ENCODE measurements at places on chromosomes 7 and 10.

- no peak for ATAC-seq
These were observed 6.7 kb downstream of the CPEB3 start for GRCh38 chr10:92284112-92284704.

DNA sequence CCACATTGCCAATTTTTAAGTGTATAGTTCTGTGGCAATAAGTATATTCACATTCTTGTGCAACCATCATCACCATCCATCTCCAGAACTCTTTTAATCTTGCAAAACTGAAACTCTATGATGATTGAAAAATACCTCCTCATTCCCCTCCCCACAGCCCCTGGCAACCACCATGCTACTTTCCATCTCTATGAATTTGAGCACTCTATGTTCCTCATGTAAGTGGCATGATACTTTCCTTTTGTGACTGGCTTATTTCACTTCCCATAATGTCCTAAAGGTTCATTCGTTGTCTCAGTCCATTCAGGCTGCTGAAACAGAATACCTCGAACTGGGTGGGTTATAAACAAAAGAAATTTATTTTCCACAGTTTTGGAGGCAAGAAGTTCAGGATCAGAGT is 23.4 kb upstream of the EGR2 start:
- ATAC-seq, result no peak

DNA sequence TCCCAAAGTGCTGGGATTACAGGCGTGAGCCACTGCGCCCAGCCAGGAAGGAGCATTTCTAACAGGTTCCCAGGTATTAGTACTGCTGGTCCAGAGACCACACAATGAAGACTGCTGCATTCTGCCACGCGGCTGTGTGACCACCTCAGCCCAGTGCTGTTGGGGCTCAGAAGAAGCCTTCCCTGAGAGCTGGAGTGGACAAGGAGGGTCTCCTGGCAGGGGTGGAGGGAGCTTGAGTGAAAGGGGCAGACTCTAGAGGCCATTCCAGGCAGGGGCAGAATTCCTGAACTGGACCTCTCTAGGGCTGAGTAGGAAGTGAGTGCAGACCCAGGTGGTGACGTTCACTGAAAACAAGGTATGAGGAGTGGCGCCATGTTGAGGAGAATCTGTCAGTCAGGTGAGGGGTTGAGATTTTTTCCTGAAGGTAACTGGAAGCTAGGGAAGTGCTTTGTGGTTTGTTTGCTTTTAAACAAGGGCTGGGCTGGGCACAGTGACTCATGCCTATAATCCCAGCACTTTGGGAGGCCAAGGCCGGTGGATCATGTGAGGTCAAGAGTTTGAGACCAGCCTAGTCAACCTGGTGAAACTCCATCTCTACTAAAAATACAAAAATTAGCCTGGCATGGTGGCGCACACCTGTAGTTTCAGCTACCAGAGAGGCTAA is 67.6 kb downstream of the TACC2 start:
- no peak for ATAC-seq

- peak; percentile 42 for ATAC-seq
These were observed 1.5 kb downstream of the SLC25A13 start for GRCh38 chr7:96320442-96320841.

DNA sequence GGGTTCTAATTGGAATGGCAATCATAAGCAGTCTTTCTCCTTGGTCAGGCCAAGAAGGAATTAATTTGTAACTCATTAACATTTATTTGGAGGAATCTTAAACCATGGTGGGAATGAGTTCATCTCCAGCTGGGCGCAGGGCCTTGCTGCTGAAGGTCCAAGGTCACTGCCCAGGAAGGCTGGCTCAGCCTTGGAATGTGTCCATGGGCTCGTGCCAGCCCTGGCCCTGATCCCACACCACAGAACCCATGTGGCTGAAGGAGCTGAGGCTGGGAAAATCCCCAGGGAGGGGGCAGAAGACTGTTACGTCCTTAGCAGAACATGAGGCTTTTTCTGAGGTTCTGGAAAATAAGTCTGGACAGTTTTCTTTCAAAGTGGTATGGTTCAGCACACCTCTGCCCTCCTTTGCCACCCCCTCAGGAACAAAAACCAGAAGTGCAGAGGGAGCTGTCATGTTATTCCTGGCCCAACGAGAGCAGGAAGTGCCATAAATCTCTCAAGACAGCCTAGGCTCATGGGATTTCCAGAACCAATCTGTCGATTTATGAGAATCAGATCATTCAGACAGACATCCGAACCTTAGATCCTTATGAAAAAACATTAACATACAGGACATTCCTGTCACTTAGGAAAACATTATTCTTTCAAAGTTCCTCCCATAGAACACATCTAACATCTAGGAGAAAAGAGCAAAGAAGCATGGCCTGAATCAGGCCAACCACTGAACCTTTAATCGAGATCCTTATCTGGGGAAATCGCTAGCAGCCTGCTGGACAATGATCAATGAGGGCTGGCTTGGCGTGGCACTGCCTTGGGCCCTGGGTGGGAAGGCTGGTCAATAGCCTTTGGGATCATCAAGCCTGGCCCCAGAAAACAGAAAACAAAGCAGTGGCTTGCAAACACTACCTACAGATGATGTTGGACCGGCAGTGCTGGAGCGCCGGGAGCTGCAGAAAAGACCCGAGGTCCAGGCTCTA is 134.3 kb downstream of the TAX1BP1 start:
- ATAC-seq, result no peak

GRCh38 chr10:88089498-88089897 is 226.1 kb downstream of the PTEN start:
- ATAC-seq, result no peak
